Central memory CD4-positive, alpha-beta T cell (primary cell): ENCODE measurements at places on chromosomes 7 and 10.

GRCh38 chr7:47893721-47894365 lies 54.4 kb downstream of the PKD1L1 start:
- no peak for DNase-seq

- no peak for DNase-seq
Measured at GRCh38 chr10:130491011-130491692, 355.0 kb downstream of the GLRX3 start.

DNA sequence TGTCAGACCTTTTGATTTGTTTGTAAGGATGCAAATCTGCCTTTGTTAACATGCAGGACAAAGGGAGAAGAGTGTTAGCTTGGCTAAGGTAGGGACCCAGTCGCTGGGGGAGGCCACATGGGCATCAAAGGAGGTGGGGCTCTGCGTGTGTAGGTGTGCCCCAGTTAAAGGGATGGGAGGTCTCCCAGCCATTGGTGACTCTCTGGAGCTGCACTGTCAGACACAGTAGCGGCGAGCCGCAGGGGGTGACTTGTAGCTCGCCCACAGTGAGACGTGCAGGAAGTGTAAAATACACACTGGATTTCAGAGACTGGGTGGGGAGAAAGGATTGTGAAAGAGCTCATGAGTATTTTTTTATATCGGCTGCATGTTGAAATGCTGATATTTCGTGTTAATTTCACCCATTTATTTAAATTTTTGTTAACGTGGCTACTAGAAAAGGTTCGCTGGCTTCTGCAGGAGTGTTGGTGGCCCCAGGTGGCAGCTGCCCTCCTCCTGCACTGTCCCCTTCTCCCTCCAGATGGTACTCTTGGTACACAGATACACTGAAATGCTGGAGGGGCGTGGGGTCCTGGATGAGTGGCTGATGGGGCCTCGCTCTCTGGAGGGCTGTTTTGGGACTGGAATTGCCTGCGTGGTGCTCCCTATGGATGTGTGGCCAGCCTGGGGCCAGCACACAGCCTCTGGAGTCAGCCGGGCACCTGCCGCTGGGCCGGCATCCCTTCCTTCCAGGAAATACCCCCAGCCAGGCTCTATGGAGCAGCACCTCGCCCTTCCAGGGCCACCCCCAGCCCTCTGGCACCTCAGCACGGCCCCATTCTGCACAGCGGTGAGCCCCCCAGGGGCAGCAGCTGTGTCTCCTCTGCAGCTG lies 59.2 kb downstream of the LHPP start:
- no peak for DNase-seq

DNA sequence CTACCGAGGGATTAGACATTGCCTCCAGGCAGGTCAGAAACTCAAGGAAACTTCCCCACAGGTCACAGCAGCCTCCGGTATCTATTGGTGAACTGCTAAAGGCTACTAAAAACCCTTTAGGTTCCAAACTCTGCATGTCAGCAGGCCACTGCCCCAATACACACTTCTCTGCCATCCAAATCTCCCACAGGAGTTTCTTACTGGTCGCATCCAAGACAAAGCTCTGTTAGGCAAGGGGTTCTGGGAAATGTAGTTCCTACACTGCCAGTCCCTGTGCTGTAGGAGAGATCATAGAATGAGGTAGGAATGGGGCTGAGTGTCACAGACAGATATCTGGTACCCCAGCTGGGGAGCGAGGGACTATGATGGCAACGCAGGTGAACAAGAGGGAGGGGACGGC lies 757.0 kb upstream of the C7orf33 start:
- DNase-seq, result no peak

DNA sequence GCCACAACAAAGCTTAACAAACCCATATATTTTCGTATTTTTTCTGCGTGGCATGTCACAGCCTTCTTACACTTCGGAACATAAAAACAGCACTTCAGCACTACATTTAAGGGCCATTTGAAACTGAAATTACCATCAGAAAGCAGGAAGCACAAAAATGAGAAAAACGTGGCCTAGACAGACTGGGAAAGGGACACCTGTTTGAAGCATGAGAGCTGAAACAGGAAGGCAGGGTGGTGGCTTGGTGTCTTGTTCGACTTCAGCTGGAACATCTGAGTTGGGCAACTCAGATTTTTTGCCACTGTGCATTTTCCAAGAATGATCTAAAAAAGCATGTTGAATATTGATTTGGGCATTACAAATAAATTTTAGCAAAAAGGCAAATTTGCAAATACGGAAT lies 243.2 kb downstream of the ELMO1 start:
- no peak for DNase-seq

- DNase-seq, result no peak
Measured at GRCh38 chr10:43225787-43226153, 41.1 kb downstream of the RASGEF1A start.

DNA sequence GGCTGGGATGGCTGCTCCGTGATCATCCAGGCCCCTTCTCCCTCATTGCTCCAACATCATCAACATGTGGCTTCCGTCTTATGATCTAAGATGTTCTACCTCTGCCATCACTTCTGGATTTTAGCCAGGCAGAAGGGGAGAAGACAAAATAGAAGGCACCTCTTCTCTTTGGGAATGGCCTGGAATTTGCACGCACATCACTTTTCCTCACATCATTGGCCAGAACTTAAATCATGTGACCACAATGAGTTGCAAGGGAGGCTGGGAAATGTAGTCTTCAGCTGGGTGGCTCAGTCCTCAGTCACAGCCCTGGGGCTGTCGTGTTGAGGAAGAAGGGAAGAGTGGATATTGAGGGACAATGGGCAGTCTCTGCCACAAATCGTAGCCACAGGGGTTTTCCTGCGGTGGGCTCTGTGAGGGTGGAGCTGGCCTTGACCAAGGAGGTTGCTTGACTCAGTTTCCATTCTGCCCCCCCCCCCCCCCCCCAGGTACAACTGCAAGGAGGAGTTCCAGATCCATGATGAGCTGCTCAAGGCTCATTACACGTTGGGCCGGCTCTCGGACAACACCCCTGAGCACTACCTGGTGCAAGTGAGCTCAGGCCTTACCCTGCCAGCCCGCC lies 50.3 kb downstream of the PALD1 start:
- no peak for DNase-seq

DNA sequence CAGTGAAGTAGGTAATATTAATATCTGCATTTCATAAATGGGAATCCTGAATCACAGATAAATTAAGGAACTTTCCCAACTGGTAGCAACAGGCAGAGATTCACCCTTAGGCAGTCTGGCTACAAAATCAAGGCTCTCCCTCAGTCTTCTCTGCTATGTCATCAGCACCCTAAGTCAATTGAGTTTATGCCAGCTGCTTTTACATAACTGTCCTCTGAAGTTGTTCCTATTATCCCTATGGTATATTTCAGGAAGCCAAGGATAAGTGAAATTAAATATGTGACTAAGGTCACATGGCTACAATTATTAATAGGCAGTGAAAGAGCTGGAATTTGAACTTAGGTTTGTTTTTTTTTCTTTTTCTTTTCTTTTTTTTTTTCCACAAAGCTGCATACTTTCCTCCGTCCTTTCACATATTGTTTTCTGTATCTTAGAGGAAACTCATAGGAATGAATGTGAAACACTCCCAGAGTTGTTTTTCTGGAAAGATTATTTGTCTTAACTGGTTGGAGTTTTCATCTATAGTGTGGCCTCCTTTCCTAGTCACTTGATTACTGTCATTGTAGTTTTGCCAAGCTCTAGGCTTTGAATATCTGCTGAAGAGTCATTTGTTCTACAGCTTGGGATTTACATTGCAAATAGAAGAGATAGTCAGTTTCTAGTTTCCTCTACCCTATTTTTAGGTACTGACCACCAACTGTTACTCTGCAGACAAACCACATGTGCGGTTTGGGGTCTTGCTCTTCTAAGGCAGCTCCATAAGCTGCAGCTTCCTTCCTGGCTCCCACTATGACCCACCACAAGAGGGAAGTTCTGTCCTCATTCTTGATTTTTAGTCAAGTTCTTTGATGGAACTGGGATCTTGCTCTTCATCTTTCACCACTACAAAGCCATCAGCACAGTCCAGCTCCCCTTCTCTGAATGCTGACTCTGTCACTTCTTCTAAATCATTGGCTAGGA lies 338.0 kb upstream of the KIAA1217 start:
- DNase-seq, result no peak

DNA sequence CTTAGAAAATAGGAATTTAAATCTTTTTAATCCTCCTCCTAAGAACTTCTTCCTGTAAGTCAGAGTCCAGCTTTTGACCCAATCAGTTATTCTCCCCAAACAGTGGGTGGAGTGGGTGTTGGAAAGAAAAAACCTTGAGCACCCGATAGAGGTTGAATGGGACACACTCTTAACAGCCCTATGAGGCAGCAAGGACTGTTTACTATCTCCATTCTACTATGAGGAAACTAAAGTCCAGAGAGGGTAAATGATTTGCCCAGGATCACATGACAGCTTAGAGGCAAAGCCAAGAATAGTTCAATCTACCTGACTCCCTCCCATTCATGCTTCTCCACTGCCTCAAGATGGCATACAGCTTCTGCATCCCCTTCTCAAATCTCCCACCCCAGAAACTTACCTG lies 57.6 kb upstream of the SLC35B4 start:
- no peak for DNase-seq

- no peak for DNase-seq
Measured at GRCh38 chr7:293681-294439, 3.9 kb downstream of the FOXL3 start.

GRCh38 chr7:604001-604883 lies 84.6 kb upstream of the PDGFA start:
- peak; percentile 90 for DNase-seq

- no peak for DNase-seq
Measured at GRCh38 chr7:43764039-43764761, 5.7 kb downstream of the BLVRA start.

- no peak for DNase-seq
Measured at GRCh38 chr10:71084818-71085126, 127.6 kb upstream of the UNC5B start.

DNA sequence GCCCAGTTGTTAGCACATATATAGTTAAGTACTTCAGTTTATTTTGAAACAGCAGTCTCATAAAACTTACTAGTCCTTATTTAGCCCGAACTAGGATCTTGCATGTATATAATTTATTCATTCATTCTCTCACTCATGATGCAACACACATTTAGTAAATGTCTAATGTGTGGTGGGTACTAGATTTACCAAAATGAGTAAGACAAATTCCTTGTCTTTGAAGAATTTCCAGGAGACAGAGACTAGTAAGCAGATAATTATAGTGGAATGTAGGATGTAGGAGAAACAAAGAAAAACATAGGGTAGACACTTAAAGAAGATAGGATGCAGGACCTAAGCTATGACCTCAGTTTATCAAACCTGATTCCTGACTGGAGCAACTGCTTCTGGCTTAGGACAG lies 120.2 kb upstream of the AMPH start:
- no peak for DNase-seq

GRCh38 chr7:3312583-3312982 lies 11.5 kb downstream of the SDK1 start:
- DNase-seq, result no peak

- DNase-seq, result no peak
Measured at GRCh38 chr7:126727930-126728391, 524.8 kb downstream of the GRM8 start.
